ENCODE measurements at places on chromosomes 12 and 14.

DNA sequence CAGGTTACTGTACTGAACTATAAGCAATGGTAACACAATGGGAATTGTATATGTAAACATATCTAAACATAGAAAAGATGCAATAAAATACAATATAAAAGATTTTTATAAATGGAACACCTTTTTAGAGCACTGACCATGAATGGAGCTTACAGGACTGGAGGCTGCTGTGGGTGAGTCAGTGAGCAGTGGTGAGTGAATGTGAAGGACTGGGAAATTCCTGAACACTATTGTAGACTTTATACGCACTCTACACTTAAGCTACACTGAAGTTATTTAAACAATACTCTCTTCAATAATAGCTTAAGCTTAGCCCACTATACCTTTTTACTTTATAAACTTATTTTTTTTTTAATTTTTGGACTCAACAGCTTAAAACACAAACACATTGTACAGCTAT, 313.5 kb downstream of the KCNC2 start:
- DNase-seq = no peak

GRCh38 chr12:110228756-110229155, 52.3 kb upstream of the ATP2A2 start:
- no peak for DNase-seq

- DNase-seq = no peak
These were observed 148.0 kb upstream of the FOXN3 start for GRCh38 chr14:89564989-89565388.

GRCh38 chr12:49051777-49052438, 8.7 kb downstream of the KMT2D start:
- peak; percentile 19 for DNase-seq

- no peak for DNase-seq
These were observed 81.1 kb upstream of the RPH3A start for GRCh38 chr12:112710414-112710813.

Measured in Right ventricle myocardium superior (tissue), 1 donor.